ENCODE measurements at places on chromosomes 4 and X.

- DNase-seq, result peak; percentile 31
These were observed 94.4 kb downstream of the SOWAHB start for GRCh38 chr4:76803522-76803921.

- no peak for DNase-seq
These were observed 222.3 kb upstream of the BOD1L1 start for GRCh38 chr4:13849778-13850177.

- DNase-seq, result peak; percentile 24
These were observed 61.8 kb downstream of the SMARCA5 start for GRCh38 chr4:143575331-143575730.

DNA sequence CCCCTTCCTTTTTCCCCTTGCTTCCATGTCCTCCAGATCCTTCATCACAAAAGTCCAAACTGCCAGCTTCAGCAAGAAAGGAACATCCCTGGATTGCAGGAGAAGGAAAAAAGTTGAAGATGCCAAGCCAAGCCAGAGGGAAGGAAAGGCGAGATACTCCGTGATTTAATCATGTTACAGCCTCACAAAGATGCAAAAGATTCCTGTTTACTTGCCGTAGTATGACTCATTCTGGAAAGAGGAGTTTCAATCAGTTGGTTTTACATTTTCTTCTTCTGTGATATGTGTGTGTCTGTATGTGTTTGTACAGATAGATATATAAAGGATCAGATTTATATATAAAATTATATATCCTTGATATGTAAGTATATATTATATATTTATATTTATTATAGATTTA is 69.3 kb downstream of the BTC start:
- DNase-seq, result no peak
